Central memory CD8-positive, alpha-beta T cell (primary cell): ENCODE measurements at places on chromosomes 2 and 18.

DNA sequence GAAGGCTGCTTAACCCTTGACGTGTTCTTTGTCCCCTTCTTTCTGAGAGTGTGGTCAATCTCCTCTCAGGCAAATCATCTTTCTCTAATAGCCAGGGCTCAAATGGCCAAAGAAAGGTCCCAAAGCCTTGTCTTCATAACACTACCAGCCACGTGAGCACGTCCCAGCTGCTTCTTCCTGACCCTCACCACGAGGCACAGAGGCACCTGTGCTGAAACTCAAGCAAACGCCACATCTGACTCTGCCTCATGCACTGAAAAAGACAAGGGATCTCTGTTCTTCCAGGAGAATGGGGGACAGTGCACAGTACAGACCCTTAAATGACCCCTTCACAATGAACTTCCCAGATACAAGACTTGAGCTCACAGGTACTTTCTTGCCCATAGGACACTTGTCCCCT is 31.8 kb downstream of the BCL11A start:
- DNase-seq: no peak

GRCh38 chr2:165287094-165287778 is 48.0 kb downstream of the SCN2A start:
- no peak for DNase-seq

DNA sequence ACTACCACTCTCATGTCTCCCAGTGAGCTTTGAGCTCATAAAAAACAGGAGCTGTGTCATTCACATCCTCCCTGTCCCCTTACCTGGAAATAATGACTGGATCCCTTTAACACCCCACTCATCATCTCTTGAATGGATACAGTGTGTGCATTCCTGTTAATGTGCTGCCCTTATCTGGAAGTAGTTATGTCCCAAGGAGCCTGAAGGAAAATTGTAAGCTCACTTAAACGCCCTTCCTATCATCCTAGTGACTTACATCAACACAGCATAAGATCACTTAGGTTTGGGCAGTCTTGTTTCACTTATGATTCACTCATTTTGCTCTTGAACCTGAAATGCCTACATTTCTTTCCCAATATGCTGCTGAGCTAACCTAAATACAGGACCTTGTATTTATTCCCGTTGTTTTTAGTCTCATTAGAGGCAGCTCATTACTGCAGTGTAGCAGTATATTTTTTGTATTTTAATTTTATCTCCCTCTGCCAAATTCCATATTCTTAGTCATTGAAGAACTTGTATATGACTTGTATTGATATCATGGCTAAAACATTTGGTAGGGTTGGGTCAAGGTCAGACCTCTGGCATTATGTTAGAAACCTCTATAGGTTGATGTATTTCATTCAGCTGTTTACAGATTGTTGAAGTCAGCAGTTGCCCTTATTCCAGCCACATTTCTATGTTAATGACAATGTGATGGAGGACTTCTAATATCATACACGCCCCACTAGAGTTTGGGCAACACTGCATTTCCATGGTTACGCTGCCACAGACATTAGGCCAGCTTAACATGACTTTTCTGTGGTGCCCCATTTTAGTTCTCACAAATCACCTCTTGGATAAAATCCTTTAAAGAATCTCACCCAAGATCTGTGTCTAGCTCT is 72.9 kb downstream of the PKP4 start:
- no peak for DNase-seq

- no peak for DNase-seq
Measured at GRCh38 chr2:105158002-105158401, 83.5 kb upstream of the GPR45 start.
